Erythroblast (primary cell): ENCODE measurements at places on chromosomes 11 and 22.

- DNase-seq = no peak
Measured at GRCh38 chr11:102177126-102177525, 66.9 kb downstream of the YAP1 start.

GRCh38 chr11:31437742-31438435 lies 68.2 kb downstream of the DNAJC24 start:
- DNase-seq = no peak

DNA sequence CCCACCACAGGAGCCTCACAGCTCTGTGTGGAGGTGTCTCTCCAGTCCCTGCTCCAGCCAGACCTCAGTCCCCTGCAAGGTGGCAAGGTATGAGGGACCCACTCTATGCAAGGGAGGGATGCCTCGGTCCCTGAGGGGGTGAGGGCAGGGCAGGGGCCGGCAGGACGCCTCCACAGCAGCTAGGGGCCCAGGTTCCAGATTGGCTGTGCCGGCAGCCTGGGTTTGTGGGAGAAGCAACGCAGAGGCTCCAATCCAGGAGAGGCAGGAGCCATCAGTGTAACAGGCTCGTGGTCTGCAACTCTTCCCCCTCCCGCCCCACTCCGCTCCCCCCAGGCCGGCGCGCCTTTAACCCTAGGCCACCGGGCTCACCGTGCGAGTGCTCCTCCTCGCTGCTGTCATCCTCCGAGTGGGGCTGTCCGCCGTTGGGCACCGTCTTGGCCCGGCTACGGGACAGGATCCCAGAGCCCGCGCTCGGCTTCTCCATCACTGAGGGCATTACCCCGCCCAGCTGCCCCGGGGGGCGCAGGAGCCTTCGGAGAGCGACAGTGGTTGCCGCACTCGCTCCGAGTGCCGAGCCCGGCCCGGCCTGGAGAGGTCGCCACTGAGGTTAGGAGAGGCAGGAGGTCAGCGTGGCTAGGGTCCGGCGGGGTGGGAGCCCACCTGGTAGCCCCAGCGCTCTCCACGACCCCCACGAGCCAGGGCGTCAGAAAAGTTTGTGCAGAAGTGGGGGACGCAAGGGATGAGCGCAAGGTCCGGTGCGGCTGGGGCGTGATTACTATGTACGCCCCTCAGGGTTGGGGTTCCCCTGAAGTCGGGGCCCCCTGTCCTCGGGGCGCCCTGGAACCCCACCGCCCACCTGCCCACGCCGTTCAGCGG lies 765 bp downstream of the RCOR2 start:
- DNase-seq = peak; percentile 44

DNA sequence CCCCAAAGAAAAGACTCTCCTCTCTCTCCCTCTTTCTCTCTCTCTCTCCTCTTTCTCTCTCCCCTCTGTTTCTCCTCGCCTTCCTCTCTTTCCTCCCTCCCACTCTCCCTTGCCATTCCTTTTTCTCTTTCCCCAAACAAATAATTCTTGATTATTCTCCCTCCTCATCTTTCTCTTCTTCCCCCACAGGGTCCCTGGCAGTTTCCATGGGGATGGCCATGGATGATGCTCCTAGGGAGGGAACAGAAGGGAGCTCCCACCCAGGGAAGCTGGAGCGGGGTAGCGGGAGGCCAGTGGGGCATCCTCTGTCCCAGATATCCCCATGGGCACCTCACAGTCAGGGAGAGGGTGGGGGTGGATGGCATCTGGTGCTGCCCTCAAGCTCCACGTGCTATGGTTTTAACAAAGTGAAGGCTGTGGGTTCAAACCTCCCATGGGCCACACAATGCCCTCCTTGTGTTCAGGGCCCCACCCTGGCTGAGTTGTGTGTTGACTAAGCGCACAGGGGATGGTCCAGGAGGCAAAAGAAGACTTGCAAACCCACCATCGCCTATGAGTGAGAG lies 266.4 kb downstream of the BUD13 start:
- DNase-seq = no peak

DNA sequence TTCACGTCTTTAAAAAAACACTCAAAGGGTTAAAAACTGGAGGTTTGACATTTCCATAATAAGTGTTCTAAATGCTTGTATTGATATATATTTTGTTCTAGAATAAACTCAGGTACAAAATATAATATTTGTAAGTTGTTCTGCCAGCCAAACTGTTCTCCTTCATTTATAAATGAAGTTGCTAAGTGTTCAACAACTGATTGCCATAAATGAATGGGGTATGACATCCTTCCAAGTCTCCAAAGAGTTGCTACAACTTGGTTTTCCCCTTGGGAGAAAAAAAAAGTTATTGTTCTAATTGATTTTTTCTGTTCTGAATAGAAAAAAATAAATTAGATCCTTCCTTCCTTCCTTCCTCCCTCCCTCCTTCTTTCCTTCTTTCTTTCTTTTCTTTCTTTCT lies 65.4 kb upstream of the BLID start:
- no peak for DNase-seq

DNA sequence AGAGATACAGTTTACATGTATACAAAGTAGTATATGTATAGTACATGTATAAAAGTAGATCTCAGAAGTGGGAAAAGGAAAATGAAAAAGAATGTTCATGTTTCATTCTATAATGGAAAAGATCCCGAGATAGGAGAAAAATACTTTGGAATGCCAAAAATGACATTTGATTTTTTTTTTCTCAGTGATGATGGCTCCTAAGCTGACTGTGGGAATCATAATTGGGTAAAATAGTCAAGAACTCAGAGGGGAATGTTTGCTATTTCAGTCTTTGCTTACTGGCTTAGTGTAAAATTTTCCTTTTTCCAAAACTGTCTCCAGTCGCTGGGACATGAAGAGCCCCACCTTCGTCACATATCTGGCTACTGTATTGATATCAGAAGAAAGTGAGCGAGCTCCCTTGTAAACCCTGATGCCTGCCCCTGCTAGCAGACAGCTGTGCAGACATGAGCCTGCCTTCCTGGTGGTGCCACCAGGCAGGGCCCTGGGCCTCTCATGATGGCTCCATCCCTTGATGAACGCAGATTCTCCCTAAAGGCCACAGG lies 944.6 kb downstream of the NTM start:
- DNase-seq = no peak

DNA sequence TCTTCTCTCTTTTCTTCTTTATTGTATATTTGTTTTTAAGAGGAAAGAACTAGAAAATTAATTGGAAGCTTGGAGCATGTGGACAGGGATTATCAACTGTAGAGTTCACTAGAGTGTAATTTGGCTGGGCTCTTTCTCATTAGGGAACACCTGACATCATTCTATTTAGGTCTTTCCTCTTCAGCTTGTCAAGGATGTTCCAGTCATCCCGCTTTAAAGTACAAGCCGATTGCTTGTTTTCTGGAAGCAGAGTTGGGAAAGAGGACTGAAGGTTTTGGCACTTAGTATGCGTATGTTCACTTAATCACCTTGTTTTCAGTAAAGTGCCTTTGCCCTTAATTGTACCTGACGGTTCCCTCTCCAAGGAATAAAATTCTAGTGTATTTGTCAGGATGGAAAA lies 111.6 kb downstream of the WNT11 start:
- no peak for DNase-seq

DNA sequence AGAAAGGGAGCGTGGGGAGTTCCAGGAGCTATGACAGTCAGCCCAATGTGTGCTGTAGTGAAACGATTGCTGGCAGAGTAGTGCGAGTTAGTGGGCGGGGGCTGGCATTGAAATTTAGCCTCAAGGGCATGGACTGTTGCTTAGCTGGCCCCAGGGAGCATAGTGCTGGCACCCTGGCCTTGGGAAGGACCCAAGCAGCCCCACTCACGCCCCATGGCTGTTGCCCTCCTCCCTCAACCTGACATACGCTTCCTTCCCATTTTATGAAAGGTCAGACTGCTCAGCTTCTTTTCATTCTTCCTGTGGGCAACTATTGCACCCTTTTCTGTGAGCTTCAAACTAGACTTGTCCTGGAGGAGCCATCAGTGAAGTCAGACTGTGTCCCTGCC lies 52.0 kb upstream of the SUSD2 start:
- no peak for DNase-seq

GRCh38 chr11:80163011-80163410 lies 722.2 kb upstream of the TENM4 start:
- DNase-seq = no peak

- DNase-seq = no peak
Measured at GRCh38 chr11:18203723-18204122, 31.1 kb downstream of the MRGPRX4 start.

DNA sequence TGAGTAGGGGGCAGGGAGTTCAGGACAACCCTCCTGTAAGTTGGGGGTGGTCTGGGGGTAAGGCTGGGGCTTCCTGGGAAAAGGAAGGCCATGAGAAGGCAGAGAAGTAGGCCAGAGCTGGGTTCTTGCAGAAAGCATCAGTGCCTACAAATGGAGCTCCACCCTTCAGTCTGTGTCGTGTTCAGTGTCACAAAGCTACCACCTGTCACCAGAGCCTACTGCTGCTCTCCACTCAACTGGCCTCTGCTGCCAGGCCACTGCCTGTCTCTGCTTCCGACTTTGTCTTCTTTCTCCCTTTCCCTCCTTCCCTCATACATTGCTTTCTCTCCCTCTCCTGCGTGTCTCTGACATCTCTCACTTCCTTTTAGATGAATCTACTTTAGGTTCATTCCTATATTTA lies 3.4 kb upstream of the WBP2NL start:
- DNase-seq = no peak

DNA sequence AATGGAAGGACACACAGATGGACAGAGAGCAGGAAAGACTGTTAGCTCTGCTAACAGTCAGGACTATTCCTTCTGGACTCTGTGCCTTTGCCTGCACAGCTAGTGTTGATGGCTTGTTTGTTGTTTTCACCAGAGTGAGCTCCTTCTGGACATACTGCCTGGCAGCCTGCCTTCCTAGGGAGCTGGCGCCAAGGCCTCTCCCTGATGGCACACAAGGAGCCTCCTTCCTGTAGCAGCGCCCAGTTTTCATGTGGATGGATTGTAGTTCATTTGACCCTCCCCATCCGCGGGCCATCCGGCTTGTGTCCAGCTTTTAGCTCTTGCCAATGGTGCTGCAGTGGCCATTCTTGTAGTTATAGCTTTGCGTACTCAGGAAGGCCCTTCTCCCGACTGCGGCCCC lies 16.6 kb upstream of the BCR start:
- no peak for DNase-seq

DNA sequence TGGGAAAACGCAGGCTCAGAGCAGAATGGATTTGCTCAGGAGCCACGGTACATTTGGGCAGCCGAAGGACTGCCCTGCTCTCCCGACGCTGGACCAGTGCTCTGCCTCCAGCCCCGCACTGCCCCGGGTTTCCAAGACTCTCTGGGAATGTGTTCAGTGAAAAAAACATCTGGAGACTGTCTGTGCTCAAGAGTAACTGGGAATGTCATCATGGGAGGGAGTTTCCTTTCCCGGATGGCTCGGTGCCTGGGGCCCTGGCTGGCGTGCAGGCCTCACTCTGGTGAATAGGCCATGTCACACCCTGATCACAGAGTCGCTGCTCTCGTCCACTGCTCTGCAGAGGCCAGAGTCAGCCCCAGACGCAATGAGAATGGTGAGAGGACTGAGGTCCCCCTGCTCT lies 9.8 kb upstream of the APOL6 start:
- no peak for DNase-seq

- DNase-seq = no peak
Measured at GRCh38 chr11:73295996-73296318, 12.1 kb upstream of the ARHGEF17 start.

DNA sequence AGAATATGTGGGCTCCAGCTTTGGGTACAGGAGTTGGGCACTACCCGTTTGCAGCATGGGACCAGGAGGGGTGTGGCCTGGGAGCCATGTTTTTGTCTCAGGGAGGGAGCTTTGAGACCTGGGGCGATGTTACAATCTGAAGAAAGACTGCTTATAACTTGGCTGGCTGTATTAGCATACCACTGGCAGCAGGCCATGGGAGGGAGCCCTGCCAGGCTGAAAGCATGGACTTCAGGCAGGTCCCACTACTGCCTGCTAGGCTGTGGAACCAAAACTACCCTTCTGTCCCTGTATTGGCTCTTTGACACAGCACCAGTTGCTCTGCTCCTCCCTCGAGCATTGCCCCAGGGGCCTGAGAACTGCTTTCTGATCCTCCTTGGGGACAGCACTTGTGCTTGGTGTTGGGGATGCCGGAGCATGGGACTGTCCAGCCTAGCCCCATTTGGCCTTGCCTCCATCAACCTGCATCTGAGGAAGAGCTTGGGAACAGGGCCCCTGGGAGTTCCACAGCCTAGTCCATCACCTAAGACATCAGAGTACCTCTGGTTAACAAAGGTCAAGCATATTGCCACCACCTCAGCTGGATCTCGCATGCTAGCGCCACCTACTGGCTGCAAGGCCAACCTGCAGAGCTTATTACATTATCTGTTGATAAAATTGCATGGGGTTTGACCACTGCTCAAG lies 217.4 kb downstream of the SBF2 start:
- DNase-seq = peak; percentile 57

- no peak for DNase-seq
Measured at GRCh38 chr11:126507646-126508045, 152.2 kb downstream of the ST3GAL4 start.

- no peak for DNase-seq
Measured at GRCh38 chr22:46738647-46739093, 618 bp upstream of the CERK start.

- DNase-seq = peak; percentile 91
Measured at GRCh38 chr11:3920148-3920852, 64.8 kb downstream of the STIM1 start.

DNA sequence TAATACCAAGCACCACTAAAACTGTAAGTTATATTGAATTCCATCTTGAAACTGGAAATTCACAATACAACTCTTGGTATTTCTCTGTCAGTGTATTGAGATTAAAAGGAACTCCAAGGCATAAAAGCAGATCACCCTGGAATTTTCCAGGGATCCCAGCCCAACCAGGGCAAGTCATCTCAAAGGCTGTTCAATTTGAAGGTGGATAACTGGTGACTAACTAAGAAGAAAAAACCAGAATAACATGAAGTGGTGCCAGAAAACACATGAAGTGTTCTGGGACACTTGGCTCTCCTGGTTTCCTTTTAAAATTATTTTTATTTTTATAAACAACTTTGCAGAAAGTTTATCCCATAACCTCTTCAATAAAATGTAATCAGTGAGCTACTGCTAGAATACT lies 7.8 kb upstream of the BMAL1 start:
- no peak for DNase-seq
